Activated CD4-positive, alpha-beta T cell treated with anti-CD3 and anti-CD28 coated beads for 4 hours (primary cell): ENCODE measurements at places on chromosomes 2 and 18.

DNA sequence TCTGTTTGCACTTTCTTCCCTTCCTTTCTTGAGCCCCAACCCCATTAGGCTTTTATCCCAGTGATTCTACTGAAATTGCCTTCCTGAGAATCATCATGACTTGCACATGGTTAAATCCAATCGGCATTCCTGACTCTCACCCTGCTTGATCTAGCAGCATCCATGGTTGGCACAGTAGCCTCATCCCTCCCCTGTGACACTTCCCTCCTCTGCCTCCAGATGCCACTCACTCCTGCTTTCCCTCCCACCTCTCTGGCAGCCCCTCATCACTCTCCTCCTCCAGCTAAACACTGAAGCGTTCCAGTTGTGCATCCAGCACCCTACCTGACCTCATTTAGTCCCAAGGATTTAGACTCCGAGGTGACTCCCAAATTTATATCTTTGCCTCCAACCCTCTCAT is 114.7 kb downstream of the GALNT14 start:
- DNase-seq = no peak

DNA sequence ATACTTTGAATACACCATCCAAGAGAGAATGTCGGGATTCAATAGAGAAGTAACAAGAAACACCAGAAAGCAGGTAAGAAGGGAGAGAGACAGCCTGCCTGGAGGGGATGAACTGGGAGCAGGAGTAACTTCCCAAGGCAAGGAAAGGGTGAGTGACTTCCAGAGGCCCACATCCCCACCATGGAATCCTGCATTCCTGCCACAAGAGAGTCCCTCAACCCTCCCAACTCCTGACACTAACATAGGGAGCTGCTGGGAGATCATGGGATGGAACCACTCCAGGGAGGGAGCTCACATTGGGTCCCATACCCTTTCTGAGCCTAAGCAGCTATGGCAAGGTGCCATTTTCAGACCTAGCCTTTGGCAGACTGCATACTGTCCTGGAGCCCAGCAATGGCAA is 5.5 kb upstream of the TMEM163 start:
- no peak for DNase-seq

GRCh38 chr18:9608298-9608697 is 6.1 kb downstream of the PPP4R1 start:
- no peak for DNase-seq

- DNase-seq = no peak
These were observed 5.1 kb upstream of the PPP1CB start for GRCh38 chr2:28746429-28747111.

- DNase-seq = no peak
These were observed 51.2 kb downstream of the MAP3K20 start for GRCh38 chr2:173126819-173127218.
